ENCODE measurements at places on chromosomes 3 and 15.
A peak's percentile ranks its signal among the peaks of the same experiment; 100 is the strongest.

DNA sequence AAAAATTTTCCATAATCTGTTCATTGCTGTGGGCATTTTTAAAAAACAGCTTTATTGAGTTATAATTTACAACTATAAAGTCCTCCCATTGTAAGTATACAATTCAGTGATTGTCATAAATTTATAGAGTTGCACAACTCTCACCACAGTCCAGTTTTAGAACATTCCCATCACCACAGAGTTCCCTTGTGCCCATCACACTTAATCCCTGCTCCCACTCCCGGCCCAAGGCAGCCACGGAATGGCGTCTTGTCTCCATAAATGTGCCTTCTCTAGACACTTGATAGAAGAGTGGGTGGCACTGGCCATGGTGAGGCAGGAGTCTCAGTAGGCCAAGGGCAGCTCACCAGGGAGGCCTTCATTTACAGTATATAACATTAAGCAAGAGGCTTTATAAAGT is 6.3 kb downstream of the TSEN2 start:
- no peak for DNase-seq

GRCh38 chr15:85414037-85414436 is 33.6 kb downstream of the AKAP13 start:
- DNase-seq, result no peak

- no peak for DNase-seq
Measured at GRCh38 chr15:51126842-51127241, 32.1 kb upstream of the TNFAIP8L3 start.

DNA sequence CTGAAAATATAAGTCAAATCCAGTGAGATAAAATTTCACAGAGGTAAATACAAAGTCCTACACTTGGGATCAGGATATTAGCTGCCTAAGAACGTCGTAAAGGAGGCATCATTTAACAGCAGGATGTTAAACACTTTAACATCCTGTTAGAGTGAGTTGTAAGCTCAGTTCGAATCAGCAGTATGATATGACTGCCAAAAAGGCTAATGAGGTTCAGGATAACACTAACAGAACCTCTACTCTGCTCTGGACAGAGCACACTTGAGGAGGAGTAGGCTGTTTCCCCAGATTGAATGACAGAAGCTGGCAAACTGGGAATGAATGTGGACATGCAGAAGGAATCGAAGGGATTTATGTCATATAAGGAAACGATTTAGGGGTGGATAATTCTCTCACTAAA is 227.1 kb upstream of the CD96 start:
- no peak for DNase-seq

DNA sequence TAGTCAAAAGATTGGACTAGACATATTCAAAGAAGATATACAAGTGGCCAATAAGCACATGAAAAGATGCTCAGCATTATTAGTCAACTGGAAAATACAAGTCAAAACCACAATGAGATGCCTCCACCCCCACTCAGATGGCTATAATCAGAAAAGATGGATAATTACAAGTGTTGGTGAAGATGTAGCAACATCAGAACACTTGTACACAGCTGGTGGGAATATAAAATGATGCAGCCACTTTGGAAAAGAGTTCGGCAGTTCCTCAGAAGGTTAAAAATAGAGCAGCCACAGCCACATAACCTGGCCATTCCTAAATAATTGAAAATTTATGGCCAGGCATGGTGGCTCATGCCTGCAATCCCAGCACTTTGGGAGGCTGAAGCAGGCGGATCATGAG is 38.4 kb downstream of the HEG1 start:
- no peak for DNase-seq

DNA sequence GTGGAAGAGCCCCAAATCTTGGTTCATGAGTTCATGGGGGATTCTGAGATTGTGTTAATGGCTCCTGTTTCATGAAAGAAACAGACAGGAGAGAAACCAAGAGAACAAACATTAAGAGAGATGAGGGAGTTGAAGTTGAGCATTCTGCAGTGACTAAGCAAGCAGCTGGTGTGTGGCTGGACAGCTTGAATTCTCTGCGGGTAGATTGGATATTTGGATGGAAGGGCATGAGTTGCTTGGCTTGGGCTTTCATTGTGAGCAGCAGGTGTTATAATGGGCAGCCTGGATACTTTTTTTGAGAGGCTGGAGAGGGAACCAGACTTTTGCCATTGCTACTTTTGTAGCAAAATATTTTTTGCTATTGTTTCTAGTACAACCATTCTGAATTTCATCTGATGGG is 346.8 kb upstream of the SATB1 start:
- no peak for DNase-seq

DNA sequence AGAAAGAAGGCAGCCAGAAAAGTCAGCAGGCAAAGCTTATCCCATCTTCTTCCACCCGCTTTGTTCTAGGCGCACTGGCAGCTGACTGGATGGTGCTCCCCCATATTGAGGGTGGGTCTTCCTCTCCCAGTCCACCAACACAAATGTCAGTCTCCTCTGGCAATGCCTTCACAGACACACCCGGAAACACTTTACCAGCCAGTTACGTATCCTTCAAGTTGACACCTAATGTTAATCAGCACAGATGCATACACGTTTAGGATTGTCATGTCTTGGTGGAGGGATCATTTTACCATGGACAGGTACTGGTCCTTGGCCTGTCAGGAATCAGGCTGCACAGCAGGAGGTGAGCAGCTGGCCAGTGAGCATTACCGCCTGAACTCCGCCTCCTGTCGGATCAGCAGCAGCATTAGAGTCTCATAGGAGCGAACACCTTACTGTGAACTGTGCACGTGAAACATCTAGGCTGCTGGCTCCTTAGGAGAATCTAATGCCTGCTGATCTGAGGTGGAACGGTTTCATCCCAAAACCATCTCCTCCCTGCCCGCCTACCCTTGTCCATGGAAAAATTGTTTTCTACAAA is 59.1 kb upstream of the PYDC2 start:
- no peak for DNase-seq

DNA sequence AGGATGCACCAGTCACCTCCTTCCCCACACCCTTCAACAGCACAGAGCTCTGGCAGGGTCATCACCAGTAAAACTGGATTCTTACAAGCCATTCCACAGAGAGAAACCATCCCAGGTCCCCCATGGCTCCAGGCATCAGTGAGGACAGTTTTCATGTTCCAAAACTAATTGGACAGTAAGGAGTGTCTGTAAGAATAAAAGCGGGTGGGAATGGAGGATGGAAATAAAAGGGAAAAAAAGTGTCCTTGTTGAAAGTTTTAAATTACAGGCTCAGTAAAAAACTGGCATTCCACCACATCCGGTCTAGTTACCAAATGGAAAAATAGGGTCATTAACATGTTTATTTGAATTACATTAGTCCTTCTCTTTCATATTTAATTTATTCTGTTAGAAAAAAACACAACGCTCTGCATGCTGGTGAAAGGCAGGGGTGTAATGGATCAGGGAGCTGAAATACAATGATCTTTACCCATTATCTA is 117.4 kb downstream of the TIGIT start:
- peak; percentile 51 for DNase-seq

- DNase-seq, result peak; percentile 51
Measured at GRCh38 chr3:89964347-89964746, 856.9 kb downstream of the EPHA3 start.

DNA sequence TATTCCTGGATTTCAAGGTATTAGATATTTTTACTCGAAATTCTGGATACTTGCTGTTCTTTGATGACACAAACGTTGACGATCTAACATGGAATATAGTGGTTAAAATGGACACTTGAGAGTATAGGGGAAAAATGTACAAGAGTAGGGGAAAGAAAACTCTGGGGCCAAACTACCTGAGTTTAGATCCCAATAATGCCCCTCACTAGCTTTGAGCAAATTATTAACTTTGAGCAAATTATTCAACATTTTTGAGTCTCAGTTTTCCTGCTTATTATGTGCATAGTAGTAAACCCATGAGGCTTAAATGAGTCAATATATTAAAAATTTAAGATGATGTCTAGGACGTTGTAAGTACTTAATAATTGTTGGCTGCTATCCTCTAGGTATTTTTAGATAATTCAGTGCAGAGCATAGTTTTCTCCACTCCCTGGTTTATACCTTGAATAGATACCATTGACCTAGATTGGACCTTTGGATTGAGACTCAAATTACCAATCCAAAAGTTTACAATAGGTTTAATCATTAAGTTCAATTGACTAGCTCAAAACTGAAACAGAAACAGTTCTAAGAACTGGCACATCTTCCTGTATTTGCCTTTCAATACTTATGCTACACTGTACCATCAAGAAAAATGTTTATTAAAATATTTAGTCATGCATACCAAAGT is 4.5 kb downstream of the ADGRG7 start:
- DNase-seq, result no peak

DNA sequence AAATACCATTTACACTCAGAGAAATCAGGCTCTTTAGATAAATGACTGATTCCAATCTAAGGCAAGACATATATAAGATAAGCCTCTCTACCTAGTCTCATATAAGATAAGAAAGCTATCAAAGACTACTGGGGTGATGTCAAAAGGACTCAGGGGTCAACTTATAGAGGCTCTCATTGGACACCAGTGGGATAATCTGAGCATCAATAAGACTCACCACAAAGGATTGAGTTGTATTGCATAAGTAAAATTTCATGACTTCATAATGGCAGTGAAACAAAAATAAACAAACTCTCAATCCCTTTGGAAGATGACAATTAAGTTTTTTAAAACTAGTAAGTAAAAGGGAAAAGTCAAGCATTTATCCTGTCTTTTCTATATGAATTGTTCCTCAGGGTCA is 317.8 kb downstream of the SHQ1 start:
- peak; percentile 7 for DNase-seq

- DNase-seq, result no peak
Measured at GRCh38 chr3:14299767-14300166, 102.6 kb upstream of the SLC6A6 start.

DNA sequence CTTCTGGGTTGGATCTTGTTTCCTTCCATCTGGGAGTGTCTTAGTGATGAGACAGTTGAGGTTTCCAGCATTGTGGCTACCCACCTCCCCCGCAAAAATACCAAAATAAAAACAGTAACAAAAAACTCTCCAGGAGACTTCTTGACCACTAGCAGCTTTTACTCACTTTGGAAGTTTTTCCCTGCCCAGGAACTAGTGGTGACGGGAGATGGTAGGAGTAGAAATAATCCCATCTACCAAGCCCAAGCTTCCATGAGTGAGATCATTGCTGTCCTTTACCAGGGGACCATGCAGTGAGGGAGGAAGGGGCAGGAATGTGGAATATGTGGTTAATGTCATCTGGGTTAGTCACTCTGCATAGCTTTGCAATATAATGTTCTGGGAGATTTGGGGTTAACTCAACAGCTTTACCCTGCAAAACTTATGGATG is 187.7 kb downstream of the ITPR1 start:
- peak; percentile 80 for DNase-seq

GRCh38 chr3:62592408-62592807 is 219.1 kb upstream of the FEZF2 start:
- DNase-seq, result no peak

GRCh38 chr15:84760219-84760618 is 11.8 kb downstream of the ZNF592 start:
- DNase-seq, result no peak

- DNase-seq, result no peak
Measured at GRCh38 chr15:50280271-50280670, 14.7 kb upstream of the HDC start.

DNA sequence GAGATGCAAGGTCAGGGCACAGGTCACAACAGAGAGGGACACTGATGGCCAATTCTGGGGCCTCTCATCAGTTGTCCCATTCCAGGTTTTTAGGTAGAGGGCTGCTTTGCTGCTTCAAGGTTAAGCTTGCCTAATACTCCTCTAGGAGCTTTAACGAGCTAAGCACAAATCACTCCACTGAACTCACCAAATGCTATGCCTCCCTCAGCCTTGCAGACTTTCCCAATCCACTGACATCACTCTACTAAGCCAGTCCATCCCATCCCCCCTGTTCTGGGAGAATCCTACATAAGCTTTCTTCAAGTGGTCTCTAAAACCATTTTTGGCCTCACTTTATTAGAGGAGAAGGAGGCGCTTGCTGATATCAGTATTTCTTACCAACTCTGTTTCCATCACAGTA is 24.8 kb upstream of the PDCD6IP start:
- no peak for DNase-seq

DNA sequence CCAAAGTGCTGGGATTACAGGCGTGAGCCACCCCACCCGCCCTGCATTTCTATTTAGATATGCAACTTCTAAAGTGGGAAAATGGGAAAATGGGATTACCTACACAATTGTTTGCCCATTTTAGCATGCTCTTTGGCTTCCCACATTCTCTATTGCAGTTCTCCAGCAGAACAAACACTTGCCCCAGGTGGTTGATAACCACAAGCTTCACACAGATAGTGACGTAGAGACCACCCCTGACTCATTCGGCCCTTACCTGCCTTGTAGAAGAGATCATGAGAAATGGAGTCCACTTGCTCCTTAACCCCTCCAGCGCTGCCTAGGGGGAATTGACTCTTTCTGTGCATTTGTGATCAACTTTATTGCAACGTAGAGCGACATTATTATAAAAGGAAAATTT is 83.2 kb upstream of the RAP2B start:
- DNase-seq, result no peak

DNA sequence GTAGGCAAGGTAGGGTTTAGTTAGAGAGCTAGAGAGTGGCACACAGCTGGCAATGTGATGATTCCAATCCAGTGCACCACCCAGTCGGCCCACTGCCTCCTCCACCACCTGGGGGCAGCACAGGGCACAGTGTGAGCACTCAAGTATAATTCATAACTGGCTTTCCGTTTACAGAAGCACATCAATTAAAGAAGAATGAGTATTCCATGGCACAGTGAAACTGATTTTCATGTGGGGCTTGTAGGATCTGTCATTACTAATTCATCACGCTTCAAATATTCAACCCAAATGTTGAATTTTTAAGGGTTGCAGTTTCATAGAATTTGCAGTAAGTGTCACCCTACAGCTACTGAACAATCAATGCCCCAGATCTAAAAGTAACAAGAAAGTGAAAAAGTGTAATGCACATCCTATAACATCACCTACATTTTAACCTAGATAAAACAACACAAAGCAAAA is 149.9 kb downstream of the IGSF11 start:
- DNase-seq, result peak; percentile 46

- no peak for DNase-seq
Measured at GRCh38 chr3:82293867-82294266, 532.4 kb upstream of the GBE1 start.

DNA sequence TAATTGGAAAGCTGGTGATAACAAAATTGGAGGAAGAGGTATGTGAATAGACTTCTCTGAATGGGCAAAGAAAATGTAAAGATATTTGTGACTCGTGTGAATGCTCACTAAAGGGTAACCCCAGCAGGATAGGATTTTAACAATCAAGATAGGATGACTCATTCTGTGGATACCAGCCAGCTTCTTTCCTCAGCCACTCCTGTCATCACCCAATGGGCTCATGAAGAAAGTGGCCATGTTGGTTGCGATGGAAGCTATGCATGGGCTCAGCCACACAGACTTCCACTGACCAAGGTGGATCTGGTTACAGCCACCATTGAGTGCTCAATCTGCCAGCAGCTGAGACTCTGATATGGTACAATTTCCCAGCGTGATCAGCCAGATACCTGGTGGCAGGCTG is 40.9 kb downstream of the STRIT1 start:
- peak; percentile 76 for DNase-seq

DNA sequence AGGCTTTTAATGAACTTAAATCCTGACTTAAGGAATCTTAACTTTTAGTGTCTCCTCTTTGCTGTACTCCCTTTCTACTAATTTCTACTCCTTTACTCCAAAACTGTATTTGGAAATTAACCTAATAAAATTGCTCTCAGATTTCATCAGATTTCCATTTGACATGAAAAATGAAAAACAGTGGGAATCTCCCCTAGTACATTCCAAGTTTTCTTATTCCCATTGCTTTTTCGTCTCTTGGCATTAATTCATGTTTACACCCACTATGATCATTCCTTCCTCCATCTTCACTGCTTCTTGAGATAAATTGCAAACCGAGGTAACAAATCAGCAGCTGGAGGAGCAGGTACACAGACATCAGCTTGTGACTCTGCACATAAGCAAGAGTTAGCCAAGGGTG is 208.7 kb downstream of the VGLL3 start:
- peak; percentile 59 for DNase-seq
